ENCODE measurements at places on chromosomes 5 and 9.

- DNase-seq: no peak
These were observed 88.6 kb upstream of the AGXT2 start for GRCh38 chr5:35136386-35136785.

GRCh38 chr9:120756531-120756930, 36.7 kb downstream of the FBXW2 start:
- DNase-seq: no peak

GRCh38 chr5:56676091-56676768, 139.1 kb upstream of the MAP3K1 start:
- peak; percentile 45 for DNase-seq

DNA sequence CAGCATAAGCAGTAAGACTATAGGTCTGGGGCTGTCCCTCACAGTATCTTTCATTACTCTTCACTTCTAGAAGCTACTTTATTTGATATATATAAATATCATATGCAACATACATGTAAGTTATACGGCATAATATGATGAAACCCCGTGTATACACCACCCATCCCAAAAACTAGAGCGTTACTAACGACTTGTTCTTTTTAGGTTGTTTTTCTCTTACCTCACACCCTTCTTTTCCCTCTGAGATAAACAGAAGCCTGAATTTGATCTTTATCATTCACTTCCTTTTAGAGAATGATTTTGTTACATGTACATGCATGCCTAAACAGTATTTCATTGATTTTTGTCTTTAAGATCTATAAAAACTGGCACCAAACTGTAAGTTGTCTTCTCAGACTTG, 3.7 kb downstream of the TRMO start:
- DNase-seq: peak; percentile 66

DNA sequence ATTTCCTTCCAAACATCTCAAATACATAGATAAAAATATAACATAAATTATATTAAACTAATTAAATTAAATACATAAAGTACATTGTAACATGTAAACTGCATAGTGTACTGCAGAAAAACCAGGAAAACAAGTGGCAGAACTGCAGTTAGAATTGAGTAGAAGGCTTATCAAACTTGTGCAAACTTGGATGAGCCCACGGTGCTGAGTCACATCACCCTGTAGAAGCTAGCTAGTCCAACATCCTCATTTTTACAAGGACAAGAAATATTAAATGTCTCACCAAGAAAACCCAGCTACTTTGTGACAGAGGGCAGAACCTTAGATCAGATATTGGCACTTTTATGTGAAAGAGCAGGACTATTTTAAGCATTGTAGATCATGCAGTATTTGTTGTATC, 807.9 kb upstream of the NUDT12 start:
- peak; percentile 89 for DNase-seq

DNA sequence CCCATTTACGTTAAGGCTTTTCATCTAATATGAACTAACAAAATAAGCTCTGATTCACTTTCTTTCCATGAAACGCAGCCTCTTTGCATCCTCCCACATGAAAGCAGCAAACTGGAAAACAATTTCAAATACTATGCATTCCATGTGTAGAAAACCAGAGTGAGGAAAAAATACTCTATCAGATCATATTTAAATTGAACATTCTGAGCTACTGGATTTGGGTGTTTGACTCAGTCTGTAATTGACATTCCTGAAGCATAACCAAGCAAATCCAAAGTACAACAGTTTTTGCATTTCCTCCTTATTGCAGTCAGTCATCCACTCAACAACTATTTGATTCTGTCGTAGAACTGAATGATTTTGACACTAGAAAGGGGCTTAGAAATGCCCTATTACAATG, 399.1 kb upstream of the NMUR2 start:
- no peak for DNase-seq

DNA sequence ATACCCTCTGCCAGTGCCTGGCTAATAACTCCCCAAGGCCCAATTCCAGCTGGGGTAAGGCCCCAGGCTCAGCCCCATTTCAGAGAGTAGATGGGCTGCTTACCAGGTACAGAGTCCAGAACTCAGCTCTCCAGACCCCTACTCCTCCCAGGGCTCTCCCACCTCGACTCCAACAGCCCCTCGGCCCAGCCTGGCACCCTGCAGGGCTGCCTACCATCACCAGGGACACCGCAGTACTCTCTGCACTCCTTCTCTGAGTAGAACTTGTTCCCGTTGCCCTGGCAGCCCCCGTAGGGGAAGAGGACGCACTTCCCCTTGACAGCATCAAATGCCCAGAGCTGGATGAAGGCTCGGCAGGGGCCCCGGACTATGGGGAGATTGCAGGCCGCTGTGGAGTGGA, 17.4 kb downstream of the AMBP start:
- DNase-seq: no peak

- no peak for DNase-seq
These were observed 402.1 kb upstream of the SEMA6A start for GRCh38 chr5:116976767-116977166.

DNA sequence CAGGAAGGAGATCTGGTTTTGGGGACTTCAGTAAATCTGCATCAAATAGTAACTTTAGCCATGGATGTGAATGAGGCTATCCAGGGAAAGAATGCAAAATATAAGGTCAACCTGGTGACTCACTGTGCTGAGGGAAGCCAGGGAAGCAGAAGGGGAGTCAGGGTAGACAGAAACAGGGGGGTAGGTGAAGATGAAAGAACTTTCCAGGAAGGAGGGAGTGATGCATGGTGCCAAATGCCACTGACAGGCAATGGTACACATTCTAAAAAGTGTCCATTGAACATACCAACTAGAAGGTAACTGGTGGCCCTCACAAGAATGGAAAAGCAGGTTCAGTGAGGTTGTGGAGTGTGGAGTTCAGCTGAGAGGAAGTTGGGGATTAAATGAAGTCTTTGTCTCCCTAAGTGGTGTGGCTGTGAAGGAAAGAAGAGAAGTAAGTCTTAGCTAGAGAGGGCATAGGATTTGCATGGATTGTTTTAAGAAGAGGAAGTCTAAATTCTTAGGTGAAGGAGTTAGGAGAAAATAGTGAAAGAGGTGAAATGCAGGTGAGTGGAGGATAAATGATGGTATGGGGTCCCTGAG, 35.5 kb downstream of the PALM2AKAP2 start:
- no peak for DNase-seq

DNA sequence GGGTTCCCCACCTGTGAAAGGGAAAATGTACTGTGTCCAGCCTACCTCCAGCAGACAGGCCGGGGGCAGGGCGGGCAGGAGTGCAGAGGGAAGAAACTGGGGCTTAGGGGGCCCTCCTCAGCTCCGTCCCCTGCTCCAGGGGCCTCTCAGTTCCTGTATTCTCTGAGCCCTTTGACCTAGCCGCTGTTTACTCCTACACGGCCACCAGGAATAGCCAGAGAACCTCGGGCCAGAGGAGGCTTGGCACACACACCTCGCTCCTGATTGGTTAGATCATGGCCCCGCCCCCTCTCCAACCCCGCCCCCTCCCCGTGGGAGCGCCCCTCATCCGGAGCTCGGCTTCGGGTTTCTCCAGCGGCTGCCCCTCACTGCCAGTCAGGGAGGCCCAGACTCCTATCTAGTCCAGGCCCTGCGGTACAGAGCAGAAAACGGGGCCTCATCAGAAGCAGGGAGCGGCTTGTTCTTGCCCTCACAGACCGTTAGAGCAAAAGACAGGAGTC, 2.2 kb downstream of the ST6GALNAC6 start:
- DNase-seq: peak; percentile 79

GRCh38 chr9:124869466-124869985, 7.6 kb downstream of the ARPC5L start:
- peak; percentile 41 for DNase-seq

DNA sequence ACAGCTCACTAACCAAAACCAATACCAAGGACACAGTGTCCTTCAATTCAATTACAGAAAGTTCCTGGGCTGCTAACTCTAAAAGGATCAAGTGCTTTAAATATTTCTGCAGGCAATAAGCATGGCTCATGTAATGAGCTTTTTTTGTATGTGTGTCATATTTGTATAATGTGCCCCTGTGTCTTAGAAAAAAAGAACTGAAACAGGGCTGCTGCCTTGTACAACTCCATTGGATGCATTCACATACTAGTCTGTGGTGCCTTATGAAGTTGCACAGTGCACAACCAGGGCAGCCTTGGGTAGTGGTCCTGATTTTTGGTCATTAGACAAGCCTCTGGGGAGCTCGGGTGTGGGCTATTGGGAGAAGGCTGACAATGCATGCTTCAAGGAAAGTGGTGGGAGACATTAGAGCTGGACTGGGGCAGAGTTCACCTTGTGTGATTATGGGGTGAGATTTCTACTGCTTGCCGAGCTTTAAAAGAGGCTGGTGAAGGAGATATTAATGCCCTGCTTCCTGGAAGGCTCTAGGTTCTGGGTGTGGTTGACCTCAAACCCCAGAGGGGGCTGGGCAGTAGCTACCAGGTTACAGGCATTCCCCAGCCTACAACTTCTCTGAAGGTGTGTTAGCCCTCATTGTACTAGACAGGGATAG, 3.6 kb upstream of the CPEB4 start:
- DNase-seq: peak; percentile 73

DNA sequence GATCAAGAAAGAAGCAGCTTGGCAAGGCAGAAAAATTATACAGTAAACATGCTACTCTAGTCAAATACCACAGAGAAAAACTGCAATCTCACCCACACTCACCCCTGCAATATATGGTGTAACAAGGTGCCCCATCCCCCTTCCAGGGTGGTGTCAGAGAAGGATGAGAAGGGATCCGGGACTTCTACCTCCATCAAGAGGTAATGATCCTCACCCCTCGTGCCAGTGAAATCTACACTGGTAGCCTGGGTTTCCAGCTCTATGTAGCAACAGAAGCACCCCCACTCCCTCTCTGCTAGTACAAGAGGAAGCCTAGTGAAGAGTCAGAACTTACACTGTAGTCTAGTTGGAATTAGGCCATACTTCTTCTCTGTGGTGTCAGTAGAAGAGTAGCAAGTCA, 18.9 kb downstream of the SLCO4C1 start:
- no peak for DNase-seq

GRCh38 chr5:127744241-127744640, 41.0 kb downstream of the CCDC192 start:
- no peak for DNase-seq
